ENCODE measurements at places on chromosomes 11 and 22.

DNA sequence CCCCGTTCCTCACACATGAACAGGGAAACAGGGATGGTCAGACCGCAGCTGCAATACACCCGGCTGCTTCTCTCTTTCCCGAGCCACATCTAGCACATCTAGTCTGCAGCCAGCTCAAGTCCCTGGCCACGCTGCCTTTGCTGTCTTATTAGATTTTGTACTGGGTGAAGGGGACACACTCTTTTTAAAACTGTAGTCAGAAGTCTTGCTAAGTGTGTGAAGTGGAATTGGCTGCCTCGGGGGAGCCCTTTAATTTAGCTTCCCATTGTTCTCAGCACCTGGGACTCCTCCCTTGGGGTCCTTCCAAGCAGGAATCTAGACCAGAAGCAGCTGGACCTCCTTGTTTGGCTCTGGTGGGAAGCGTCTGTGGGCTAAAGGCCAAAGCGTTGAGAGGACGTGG lies 420.0 kb downstream of the CTTN start:
- no peak for DNase-seq

DNA sequence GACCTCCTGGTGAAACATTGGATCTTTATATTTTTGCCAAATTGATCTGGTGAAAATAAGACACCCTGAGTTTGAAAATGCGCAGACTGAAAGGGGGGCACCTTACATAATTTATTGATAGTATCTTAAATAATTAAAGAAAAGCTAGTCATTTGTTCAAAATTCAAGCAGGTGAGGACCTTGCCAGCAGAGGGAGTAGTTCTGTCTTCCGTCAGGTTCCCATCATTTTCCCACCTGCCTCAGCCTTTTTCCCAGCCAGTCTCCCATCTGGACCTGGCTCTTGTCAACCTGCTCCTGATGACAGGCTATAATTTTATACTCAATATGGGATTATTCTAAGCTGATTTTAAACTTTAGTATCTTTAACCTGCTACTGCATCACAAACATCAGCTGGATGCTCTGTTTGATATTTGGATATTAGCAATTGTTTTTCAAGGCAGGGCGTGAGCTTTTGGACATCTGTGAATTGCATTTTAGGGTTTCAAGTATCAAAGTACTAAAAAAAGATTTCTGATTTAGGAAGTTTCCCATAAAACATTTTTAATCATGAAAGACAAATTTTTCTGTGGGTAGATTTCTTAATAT lies 132.0 kb downstream of the ELP4 start:
- DNase-seq, result peak; percentile 43

GRCh38 chr11:134691985-134692384 lies 279.9 kb upstream of the B3GAT1 start:
- peak; percentile 44 for DNase-seq

DNA sequence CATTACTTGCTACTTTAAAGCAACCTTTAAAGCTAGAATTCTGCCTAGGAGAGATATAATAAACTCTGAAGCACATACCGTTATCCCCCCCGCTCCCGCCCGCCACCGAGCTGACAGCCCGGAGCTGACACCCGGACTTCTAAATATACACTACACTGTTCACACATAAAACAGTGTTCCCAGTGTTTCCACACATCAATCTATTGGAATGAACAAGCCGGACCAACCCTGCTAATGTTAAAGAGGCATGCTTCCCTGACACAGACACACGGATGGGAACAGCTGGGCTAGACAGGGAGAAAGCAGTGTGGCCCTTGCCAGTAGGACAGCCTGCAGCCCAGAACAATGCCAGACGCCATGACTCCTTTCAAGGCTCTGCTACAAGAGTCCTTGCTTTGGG lies 108.4 kb upstream of the CSNK2A3 start:
- DNase-seq, result no peak

- DNase-seq, result peak; percentile 46
Measured at GRCh38 chr11:118789501-118790356, 1.2 kb downstream of the DDX6 start.

- no peak for DNase-seq
Measured at GRCh38 chr11:528166-528814, 7.1 kb downstream of the HRAS start.

- DNase-seq, result no peak
Measured at GRCh38 chr11:121309688-121310087, 17.1 kb downstream of the SC5D start.

DNA sequence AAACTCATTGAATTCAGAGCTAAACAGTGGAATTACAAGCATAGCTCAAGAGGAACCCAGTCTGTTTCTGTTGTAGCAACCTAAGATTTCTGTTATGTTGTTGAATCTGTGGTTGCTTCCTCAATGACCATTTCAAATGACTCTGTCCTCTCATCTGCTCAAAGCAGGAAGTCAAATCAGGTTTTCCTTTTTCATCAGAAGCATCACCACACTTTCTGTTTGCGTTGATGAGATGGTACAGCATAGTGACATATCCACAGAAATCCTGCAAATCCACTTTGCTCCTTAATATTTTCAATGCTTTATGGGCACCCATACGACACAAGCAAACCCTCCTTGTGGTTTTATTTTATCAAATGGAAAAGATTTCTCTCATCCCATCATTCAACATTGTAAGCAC lies 12.6 kb upstream of the UCP2 start:
- no peak for DNase-seq

GRCh38 chr11:18299721-18300120 lies 22.2 kb downstream of the HPS5 start:
- no peak for DNase-seq

GRCh38 chr11:9120664-9121468 lies 29.5 kb upstream of the SCUBE2 start:
- DNase-seq, result no peak

- peak; percentile 29 for DNase-seq
Measured at GRCh38 chr11:73757598-73757997, 3.3 kb downstream of the RAB6A start.

- no peak for DNase-seq
Measured at GRCh38 chr22:23155143-23155542, 9.9 kb downstream of the RAB36 start.

DNA sequence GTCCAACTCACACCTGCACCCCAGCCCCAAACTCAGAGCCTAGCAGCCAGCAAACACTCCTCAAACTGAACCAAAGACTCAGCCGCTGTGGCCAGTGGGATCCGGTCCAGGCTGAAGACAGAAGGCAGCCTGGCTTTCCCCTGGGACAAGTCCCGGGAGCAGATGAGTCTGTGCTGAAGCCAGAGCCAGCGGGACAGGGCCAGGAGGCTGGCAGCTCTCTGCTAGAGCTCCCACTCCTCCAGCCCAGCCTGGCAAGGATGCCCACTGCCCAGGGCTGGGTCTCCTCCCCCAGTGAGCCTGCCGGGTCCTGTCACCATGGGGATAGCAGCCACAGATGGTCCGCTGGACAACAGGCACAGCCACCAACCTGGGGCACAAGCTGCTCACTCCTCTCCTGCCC lies 42.9 kb upstream of the PRR5 start:
- no peak for DNase-seq

- DNase-seq, result no peak
Measured at GRCh38 chr22:17716529-17716928, 57.7 kb downstream of the BID start.

DNA sequence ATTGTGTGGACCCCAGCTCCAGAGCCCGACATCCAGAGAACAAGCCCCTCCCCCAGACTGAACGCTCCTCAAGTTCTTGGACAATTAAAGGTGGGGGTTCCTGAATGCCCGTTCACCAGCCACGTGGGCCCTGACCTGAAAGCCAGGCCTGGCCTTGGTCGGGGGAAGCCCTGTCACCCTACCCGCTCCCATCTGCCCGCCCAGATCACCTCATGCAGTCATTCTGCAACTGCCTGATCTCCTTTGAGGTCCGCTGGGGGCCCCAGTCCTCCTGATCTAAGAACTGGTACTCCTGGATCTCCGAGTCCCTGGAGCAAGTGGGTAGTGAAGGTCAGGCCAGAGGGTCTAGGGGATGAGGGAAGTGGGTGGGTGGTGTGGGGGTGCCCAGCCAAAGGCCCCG lies 9.1 kb upstream of the NAALADL1 start:
- DNase-seq, result no peak

GRCh38 chr11:44824300-44824704 lies 97.5 kb downstream of the TSPAN18 start:
- no peak for DNase-seq

- DNase-seq, result peak; percentile 40
Measured at GRCh38 chr11:85898456-85898855, 43.3 kb downstream of the CCDC83 start.

DNA sequence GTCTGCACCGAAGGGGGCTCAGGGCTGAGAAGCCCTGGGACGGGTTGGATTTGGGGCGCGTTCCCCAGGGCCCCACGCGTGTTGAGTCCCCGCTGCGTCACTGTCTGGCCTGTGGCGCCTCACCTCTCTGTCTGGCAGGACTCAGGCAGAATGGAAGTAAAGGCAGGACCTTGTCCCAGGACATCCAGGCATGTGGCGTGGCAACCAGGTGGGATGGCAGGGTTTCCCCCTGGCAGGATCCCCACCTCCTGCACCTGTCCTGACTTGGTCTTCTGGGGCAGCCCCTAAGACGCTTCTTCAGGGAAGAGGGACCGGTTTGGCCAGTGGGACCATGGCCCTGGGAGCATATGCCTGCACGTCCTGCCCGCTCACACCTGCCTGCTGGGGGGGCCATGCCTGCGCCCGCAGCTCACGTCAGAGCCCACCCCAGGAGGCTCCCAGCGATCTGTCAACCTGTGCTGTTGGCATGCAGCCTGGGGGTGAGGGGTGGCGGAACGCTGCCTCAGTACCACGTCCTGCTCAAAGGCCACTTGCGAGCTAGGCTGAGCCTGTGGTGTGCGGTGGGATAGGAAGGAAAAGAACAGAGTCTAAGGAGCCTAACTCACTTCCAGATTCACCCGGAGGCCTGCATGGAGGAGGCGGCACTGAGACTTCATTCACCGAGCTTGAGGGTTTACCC lies 72.7 kb downstream of the KCNQ1 start:
- no peak for DNase-seq

DNA sequence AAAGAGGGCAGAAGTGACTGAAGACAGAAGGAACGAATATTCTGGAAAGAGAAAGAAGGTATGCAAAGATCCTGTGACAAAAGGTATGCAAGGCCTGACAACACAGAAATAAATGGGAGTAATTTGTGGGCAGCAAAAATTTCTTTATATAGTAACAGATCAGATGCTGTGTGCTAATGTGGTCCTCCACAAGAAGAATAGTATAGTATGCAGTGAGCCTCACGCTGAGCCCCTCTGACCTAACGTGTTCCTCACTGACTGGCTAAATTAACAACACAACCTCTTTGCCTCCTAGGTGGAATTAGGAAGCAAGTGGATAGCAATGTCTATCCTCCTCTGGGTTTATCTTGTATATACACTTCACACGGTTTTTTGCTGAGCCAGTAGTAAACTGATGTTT lies 143.1 kb upstream of the SESN3 start:
- no peak for DNase-seq

GRCh38 chr11:10556590-10556989 lies 11.9 kb downstream of the LYVE1 start:
- no peak for DNase-seq

DNA sequence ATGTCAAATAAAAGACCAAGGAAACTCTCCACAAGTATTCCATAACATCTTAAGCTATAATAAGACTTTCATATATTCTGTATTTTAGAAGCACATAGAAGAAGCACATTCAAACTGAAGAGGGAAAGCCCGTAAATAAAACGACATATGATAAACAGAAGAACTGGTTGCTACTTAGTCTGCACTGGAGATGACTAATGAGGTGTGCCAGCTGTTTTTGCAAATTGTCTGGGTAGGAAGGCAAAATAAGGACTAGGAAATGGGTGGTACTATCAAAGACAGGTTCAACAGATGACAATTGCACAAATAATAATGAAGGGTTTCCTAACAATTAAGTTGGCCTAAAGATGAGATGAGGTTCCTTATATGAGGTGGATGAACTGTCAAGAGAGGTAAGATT lies 593.2 kb upstream of the CCDC179 start:
- DNase-seq, result no peak

- DNase-seq, result no peak
Measured at GRCh38 chr11:8910649-8911026, 351 bp upstream of the AKIP1 start.

GRCh38 chr11:128933481-128934178 lies 9.0 kb downstream of the TP53AIP1 start:
- DNase-seq, result no peak

GRCh38 chr22:38843201-38843656 lies 599 bp downstream of the NPTXR start:
- DNase-seq, result peak; percentile 69

- DNase-seq, result no peak
Measured at GRCh38 chr11:45272701-45273100, 13.4 kb downstream of the SYT13 start.

GRCh38 chr11:56160217-56160616 lies at the start of gene OR8K5:
Gene OR8K5 (minus strand): TSS chr11:56160317. CDS start chr11:56160317, 0 bp downstream.
- no peak for DNase-seq

DNA sequence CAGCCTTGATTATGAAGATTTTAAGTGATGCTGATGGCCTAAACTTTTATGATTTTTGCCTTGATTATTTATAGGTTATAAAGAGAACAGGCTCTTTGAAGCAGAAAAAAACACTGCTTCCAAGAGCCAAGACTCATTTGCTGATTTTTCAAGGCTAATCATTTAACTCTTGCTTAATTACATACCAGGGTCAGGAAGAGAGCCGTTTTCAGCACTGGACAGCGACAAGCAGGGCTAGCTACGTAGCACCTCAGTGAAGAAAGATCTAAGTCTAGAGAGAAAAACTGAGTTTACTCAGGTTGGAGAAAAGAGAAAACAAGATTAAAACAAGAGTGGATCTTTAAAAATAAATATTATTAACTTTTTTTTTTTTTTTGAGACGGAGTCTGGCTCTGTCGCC lies 615.4 kb upstream of the B3GAT1 start:
- peak; percentile 42 for DNase-seq

- DNase-seq, result no peak
Measured at GRCh38 chr11:624705-625635, at the start of gene CDHR5. Gene CDHR5 (minus strand): TSS chr11:624955. CDS start chr11:624902, 53 bp downstream.

GRCh38 chr11:103266167-103266831 lies 157.1 kb downstream of the DYNC2H1 start:
- no peak for DNase-seq

- no peak for DNase-seq
Measured at GRCh38 chr11:10487002-10487647, 32.1 kb downstream of the AMPD3 start.

DNA sequence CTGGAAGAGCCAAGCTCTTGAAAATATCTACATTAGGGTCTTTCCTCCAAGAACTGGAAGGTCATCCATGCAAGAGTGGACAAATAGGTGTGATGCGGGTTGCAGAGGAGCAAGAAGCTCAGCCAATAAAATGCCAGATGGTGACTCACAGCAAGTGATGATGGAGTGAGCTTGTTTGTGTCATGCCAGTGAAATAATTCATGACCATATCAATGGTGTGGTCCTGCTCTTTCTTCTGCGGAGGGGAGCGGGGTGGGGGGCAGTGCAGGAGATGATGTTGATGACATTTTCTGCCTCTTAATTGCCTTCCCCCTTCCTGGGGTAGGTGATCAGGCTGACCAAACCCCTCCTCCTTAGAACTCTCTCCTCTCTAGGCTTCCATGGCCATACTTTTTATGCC lies 118.5 kb upstream of the TIMP3 start:
- DNase-seq, result no peak

GRCh38 chr22:30872285-30873041 lies 96.1 kb downstream of the MORC2 start:
- DNase-seq, result no peak

GRCh38 chr22:50460938-50461337 lies 13.9 kb downstream of the SBF1 start:
- DNase-seq, result no peak
